ENCODE measurements at places on chromosomes 12 and 14.

GRCh38 chr14:58078068-58078467, 73.9 kb downstream of the ARMH4 start:
- no peak for DNase-seq

- DNase-seq, result peak; percentile 99
These were observed at the start of gene EIF4B for GRCh38 chr12:53005986-53006809. Gene EIF4B (plus strand): TSS chr12:53006456. CDS start chr12:53006484, 28 bp downstream.

DNA sequence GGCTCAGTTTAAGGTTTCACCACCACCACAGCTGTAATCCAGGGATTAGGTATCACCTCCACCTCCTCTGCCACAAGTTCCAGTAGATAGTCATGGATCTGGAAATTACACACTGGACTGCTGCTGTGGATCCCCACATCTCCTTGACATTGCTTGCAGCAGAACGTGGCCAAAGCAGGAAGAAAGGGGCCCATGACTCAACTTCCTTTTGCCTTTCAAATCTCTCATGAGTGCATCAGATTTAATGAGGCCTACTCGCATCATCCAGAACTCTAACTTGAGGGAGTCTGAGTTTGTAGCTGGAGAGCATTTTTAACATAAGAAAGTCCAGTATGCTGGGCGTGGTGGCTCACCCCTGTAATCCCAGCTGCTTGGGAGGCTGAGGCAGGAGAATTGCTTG, 29.2 kb upstream of the TMED10 start:
- peak; percentile 8 for DNase-seq

DNA sequence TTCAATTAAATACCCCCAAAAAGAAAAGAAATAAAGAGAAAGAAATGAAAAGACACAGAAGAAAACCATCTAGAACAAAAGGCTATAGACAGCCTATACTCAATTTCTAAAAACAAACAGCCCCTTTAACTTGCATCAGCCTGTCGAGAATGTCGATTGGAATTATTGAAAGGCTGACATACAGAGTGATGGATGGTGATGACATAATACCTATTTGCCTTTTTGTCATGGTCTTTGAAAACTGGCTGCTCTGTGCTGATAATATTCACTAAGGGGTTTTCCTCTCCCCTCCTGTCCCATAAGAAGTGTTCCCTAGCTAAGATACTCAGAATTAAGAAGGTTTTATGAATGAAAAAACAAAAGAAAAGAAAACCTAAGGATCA, 393.7 kb downstream of the SOX5 start:
- DNase-seq, result no peak

GRCh38 chr12:55469291-55469690, 647 bp downstream of the OR6C70 start:
- DNase-seq, result no peak

- no peak for DNase-seq
These were observed 39.8 kb downstream of the PPP1R12A start for GRCh38 chr12:79895071-79895470.

- no peak for DNase-seq
These were observed 573.2 kb downstream of the PRKD1 start for GRCh38 chr14:29354486-29354885.

GRCh38 chr12:14213542-14213941, 151.9 kb upstream of the ATF7IP start:
- DNase-seq, result no peak

GRCh38 chr12:13198876-13199275, 2.4 kb downstream of the EMP1 start:
- DNase-seq, result no peak

DNA sequence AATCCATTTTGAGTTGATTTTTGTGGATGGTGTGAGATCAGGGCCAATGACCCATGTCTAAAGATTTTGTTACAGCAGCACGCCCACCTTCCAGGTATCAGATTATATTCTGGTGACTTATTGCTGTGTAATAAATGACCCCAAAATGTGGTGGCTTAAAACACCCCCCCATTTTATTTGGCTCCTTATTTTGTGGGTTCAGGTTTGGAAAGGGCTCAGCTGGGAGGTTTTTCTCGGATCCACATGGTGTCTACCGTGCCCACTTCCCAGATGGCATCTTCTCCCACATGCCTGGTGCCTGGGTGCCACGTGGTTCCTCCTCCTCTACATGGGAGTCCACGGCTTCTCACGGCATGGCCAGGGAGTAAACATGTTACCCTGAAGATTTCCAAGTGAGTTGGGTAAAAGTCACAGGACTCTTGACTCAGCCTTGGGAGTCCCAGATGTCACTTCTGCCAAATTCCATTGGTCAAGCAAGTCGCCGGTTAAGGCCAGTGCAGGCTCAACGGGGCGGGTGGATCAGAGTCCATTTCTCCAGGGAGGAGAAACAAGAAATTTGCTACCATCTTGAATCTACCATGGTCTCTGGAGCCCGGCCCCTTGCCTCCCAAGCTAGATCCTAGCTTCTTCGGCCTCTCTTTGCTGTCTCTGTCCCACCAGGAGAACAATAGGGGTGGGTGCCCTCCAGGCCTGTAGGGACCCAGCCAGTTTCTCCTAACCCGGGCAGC, 214.3 kb downstream of the KIF26A start:
- DNase-seq, result no peak

DNA sequence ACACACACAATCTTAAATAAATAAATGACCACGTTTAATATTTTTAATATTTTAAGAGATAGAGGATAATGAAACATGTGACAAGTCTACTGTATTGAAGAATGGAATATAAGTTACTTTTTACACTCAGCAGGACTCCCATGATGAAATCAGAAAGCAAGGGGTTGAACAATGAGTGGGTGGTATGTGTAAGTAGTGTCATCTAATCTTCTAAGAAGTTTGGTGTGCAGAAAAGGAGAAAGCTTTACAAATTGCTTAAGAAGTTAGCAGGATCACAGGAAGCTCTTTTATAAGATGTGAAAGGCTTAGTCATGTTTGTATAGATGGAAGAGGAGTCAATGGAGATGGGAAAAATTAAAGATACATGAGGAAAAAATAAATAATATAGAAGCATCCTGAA, 47.8 kb downstream of the SLC15A5 start:
- DNase-seq, result no peak

DNA sequence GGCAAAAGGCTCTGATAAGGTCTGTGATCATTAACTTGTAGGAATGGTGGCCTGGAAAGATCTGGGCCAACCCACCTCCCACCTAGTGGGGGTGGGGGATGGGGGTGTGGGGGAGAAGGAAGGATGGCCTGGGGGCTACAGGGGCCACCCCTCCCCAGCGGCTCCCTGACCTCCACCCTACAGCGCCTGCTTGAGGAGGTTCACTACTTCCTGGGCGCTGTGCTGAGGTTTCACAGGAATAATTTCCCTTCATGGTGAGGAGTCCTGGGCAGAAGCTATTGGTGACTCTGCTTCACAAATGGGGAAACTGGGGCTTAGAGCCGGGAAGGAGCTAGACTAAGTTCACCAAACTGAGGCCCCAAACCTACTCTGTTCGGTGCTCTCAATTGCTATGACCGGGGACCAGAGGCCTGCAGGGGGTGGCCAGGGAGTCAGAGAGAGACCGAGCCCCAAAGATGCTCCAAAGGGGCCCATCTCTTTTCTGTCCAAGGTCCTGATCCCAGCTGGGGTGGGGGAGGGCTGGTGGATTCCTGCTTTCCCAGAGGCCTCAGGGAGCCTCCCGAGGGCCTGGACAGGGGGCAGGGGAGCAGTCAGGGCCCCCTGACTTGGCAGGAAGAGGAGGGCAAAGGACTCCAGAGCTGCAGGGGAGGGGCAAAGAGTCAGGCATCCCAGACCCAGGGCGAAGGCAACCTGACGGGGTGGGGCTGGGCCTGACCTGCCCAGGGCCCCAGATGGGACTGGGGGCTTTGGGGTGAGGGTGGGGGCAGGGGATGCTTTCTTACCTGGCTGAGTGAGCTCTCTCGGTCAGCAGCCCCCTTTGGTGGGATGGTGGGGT, 1.7 kb downstream of the HNF1A start:
- no peak for DNase-seq

Data from activated gamma-delta T cell treated with Interleukin-2 at 50 U/mL for 16 hours (primary cell).